Stimulated activated CD8-positive, alpha-beta memory T cell treated with anti-CD3 and anti-CD28 coated beads, Interleukin-15, amount 100 ng/mL, for 1 hour (primary cell): ENCODE measurements at places on chromosomes 1 and 21.

DNA sequence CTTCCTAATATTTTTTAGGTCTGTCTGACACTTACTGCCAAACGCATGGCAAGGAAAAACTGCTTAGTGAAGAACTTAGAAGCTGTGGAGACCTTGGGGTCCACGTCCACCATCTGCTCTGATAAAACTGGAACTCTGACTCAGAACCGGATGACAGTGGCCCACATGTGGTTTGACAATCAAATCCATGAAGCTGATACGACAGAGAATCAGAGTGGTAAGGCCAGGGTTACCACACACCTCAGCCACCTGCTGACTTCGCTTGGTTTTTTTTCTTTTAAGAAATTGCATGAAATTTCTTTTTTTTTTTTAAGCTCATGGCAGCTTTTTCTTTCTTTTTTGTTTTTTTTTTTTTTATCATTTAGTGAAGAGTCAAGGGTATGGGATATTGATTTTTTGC, 17.2 kb downstream of the ATP1A1 start:
- no peak for DNase-seq

- no peak for DNase-seq
These were observed 15.5 kb upstream of the SARS1 start for GRCh38 chr1:109198043-109198695.

GRCh38 chr1:199243423-199244061, 604.7 kb downstream of the PTPRC start:
- peak; percentile 16 for DNase-seq

DNA sequence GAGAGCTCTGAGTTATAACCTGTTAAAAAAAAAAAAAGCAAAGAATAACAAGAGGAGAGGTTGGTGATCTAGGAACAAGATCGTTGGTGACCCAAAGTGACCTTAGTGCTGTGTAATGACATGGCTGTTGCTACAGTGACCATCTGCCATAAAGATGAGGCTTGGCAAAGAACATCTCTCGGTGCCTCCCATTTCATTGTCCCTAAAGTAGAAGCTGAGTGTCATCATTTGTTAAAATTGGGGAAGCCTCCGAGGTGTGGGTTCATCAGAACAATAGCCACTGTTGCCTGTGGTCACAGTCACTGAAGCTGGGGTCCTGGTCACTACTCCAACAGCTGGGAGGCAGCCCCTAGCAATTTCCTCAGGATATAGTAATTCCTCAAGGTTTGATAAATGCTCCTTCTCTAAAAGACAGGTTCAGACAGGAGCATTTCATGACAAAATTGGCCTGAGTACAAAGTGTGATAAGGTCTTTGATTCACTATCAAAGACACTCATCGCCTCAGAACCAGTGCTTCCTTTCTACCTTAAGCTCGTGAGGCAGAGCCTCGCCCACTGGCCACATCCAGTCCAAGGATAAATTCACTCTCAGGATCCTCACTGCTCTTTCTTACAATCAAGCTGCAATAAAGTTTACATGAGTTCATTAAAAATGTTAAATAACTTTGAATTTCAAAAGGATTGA, 81.9 kb upstream of the RGS2 start:
- DNase-seq, result no peak

GRCh38 chr1:47701741-47702515, 264.1 kb downstream of the FOXD2 start:
- no peak for DNase-seq

GRCh38 chr1:32184650-32185049, 5.2 kb downstream of the TXLNA start:
- no peak for DNase-seq

GRCh38 chr1:110952031-110952430, 11.7 kb downstream of the LRIF1 start:
- DNase-seq, result no peak

DNA sequence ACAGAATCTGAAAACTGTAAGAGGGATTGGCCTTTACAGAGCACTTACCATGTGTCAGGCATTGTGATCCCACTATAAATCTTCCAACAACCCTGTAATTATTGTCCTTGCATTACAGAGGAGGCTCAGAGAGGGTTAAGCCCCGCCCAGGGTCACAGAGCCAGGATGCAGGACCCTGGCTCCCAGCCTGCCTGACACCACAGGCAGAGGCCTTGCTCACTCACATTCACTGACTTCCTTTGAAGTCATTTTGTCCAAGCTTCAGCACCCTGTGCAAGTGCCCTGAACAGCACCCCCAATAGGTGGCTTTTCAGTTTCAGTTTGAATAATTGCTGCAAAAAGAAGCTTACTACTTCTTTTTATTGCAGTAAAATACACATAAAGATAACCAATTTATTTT, 256.8 kb upstream of the NFIA start:
- no peak for DNase-seq

GRCh38 chr1:148434832-148435231, 48.3 kb downstream of the PPIAL4G start:
- no peak for DNase-seq

GRCh38 chr1:155255243-155256007, at the start of gene ENTREP3:
Gene ENTREP3, minus strand, starts transcription at chr1:155255483. Its CDS starts 606 bp downstream, at chr1:155254877.
- DNase-seq, result peak; percentile 54

DNA sequence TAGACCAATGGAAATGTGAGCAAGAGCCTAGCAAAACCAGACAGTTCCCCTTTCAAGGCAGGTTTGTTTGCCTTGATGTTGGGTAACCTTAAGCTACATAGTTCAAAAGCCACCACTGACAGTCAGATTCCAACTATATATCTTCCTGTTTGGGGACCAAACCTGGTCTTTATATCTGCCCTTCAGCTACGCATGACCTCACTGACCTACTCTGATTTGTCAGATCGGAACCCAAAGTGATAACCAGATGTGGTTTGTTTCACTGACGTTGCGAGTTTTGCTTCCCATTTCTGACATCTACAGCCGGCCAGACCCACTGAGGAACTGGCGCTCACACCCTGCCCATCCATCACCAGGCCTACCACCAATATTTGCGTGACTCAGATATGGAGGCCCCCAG, 361.1 kb upstream of the CHRM3 start:
- no peak for DNase-seq

DNA sequence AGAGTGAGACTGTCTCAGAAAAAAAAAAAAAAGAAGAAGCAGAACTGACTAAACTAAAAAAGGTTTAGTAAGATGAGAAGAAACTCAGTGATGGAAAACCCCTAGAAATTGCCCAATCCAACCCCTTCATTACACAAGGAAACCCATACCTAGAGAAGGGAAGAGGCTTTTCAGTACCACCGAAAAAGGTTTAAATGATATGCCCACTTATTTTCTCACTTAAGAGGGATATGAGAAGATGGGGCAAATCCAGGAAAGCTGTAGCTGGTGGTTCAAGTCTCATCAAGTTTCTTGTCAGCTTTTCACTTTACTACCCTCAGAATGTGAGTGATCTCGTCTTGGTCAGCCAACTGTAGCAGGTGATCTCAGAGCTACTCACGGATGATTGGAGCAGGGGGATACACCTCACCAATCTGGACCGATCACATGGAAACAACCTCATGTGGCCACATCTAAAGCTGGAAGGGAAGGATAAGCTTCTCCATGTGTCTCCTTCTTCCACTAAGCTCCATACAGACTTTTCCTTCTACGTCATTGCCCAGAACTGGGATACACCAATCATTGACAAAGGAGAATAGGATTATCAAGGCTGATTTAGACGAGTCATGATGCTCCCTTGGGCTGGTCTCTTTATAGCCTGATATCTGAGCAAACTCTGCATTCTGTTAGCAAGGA, 126.7 kb upstream of the POU3F1 start:
- DNase-seq, result no peak

DNA sequence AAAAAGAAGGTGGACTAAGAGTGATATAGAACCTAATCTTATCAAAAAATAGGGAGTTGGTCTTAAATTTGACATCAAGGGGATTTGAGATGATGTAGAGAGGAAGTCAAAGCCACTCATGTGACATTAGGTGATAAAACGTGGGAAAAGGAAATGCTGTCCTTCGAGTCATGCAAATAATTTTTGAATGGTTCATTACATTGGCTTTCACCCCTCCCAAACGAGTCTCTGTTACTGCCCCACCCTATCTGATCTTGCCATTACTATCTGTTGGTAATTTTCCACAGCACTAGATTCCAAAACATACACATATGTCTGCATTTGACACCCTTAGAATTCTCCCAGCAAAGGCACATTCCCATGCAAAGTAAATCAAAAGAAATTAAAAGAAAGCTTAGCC, 531.1 kb upstream of the ADAMTS5 start:
- no peak for DNase-seq

- DNase-seq, result no peak
These were observed 135.7 kb upstream of the SLC45A1 start for GRCh38 chr1:8182034-8182761.

- DNase-seq, result no peak
These were observed 20.4 kb downstream of the CCT8 start for GRCh38 chr21:29053011-29053553.

GRCh38 chr1:29695036-29695435, 458.7 kb downstream of the PTPRU start:
- DNase-seq, result no peak

GRCh38 chr1:4658643-4659628, 4.5 kb downstream of the AJAP1 start:
- no peak for DNase-seq

DNA sequence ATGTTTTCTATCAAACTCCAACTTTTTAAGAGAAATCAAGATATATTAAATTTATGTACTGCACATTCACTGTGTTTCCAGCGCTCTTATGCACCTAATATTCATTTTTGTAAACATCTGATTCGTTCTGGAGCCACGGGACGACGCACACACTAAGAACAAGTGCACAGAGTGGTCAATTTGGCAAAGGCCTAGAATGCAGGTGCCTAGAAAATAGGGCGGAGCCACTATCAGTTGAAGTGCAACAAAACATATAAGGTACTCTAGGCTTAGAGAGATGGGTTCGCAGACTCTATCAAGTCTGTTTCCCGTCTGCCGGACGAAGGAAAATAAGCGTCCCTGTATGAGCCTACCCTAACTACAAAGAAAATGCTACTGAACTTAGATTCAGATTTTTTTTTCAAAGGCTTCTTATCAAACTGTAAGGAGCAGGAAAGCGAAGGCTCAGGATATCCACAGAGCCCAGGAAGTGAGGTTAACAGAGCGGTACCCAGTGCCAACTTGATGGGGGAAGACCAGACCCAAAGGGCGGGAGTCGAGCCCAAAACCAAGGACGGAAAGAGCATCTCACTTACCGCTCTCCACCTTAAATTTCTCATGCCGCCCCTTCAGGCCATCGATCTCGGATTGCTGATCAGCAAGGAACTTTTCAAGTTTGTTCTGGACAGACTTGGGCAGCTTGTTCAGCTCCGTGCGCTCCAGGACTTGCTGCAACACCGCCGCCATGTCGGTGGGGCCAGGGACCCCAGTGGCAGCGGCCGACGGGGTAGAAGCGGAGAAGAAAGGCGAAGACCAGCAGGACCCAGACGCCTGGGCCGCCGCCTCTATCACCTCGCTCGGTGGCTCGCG, 526 bp downstream of the TPR start:
- DNase-seq, result peak; percentile 8
